Stimulated activated CD4-positive, alpha-beta T cell treated with anti-CD3 and anti-CD28 coated beads, Interleukin-1b, Interleukin-23, amount 100 ng/mL, for 1 hour (primary cell): ENCODE measurements at places on chromosomes 12 and 14.

- DNase-seq, result no peak
Measured at GRCh38 chr12:87254381-87255030, 774.7 kb downstream of the C12orf50 start.

DNA sequence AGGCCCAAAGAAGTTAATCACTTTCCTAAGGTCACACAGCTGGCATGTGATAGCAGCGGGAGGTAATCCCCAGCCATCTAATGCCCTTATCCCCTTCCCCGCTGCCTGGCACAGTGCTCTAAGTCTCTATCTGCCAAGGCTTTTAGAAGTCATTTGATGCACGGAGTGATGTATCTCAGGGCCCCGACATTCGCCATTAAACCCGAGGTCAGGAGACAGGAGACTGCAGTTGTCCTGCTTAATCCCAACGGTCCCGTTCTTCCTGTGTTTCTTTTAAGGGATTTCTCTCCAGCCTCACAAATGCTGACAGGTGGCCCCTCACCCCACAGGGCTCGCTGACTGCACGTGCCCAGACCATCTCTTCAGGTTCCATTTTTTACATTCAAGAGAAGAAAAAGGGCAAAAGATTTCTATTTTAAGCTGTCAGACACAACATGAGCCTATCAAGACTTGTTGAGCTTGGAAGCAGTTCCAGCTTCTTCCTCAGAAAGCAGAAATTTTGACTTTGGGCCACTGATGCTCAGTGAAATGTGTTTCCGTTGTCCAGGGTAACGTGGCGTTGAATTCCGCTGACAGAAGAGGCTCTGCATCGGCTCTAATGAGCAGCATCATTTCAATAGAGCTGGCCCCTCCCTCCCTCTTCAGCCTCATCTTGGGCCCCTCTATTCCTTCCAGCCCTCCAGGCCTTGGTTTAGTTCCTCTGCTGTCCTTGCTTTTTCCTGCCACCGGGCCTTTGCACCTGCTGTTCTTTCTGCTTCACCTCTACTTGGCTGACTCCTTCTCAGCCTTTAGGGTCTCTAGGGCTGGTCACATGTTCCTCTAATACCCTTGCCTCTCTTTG, 171.5 kb downstream of the CHST11 start:
- DNase-seq, result no peak

DNA sequence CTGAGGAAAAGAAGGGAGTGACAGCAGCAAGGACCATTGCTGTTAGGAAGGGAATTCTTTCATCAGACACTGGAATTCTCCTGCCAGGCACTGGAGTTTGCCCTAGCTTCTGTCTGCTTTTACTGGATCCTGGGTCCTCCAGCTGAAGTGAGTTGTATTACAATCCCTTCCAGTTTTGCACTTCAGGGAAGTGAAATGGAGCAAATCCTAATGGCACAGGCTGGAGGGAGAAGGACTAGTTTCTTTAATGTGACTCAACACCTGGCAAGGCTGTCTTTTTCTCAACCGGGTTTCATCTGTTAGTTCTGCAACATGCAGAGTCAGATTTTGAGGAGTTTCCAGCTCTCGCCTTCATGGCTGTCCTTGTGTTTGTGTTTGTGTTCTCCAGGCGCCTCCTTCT, 45.8 kb downstream of the ETV6 start:
- no peak for DNase-seq

- no peak for DNase-seq
Measured at GRCh38 chr14:94364037-94364436, 24.4 kb downstream of the SERPINA1 start.

DNA sequence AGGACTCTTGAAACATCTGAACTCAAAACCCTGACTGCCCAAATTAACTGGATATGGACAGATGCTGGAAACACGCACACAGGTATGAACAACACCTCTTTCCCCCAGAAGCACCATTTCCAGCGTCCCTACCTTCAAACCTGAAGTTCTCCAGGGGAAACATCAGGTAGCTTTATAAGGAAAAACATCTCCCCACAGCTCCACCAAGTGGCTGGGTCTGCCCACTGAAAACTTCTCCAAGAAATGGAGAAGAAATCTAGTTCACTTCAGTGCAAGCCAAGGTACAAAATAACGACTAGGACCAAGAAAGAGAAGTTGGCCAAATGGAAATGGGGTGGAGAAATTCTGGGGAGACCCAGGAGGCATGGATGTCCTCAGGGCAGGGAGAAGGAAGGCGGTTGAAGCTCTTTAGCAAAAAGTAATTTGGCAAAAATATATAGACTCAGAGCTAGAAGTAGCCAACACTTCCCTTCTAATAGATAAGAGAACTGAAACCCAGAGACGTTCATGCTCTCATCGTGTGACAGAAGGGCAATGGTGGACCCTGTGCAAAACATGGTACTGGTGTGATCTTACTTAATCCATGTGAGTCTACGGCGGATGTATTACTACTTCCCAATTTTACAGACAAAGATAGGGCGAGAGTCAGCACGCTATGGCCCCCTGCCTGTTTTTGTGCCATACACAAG, 10.5 kb upstream of the NUAK1 start:
- DNase-seq, result no peak
